Osteoblast (primary cell): ENCODE measurements at places on chromosomes 4 and X. TPM values are rescaled to one million over a fixed set of nuclear protein-coding genes. Genes with fewer than 3 reads are reported as not detected.

Gene SNX12
- total RNA-seq: 64.5 and 67.7 TPM in 2 replicates

Gene TCEAL7
- total RNA-seq: 6.5 and 10.0 TPM in 2 replicates

Gene TLR7
- under 0.01 TPM in 1 of 2 replicates, not detected in the other for total RNA-seq

Gene CSAG2
- total RNA-seq: not detected in 2 replicates

Gene REPS2
- 0.59 and 0.72 TPM in 2 replicates for total RNA-seq

Gene EXOC1L
- not detected in 2 replicates for total RNA-seq

Gene CFAP99
- under 0.01 TPM in 2 replicates for total RNA-seq

Gene ATP2B3
- under 0.01 TPM in 1 of 2 replicates, not detected in the other for total RNA-seq

Gene ERVMER34-1
- not detected in 2 replicates for total RNA-seq

Gene TEX13B
- total RNA-seq: not detected in 2 replicates

Gene VEGFC
- total RNA-seq: 55.4 and 56.9 TPM in 2 replicates

Gene CENPVL1
- not detected in 2 replicates for total RNA-seq

Gene DCX
- not detected in 2 replicates for total RNA-seq

Gene AIMP1
- 27.9 and 28.6 TPM in 2 replicates for total RNA-seq

Gene TMEM31
- not detected in 2 replicates for total RNA-seq

Gene STOX2
- 0.36 and 0.59 TPM in 2 replicates for total RNA-seq

Gene BRS3
- not detected in 2 replicates for total RNA-seq

Gene AREG
- under 0.01 and 0.36 TPM in 2 replicates for total RNA-seq

Gene AADAT
- total RNA-seq: 4.0 and 6.5 TPM in 2 replicates

Gene SCRG1
- total RNA-seq: 0.88 and 7.6 TPM in 2 replicates

Gene TMEM271
- total RNA-seq: not detected in 2 replicates

Gene SSX2
- not detected in 2 replicates for total RNA-seq

Gene RAB39B
- total RNA-seq: 0.36 and 0.59 TPM in 2 replicates

Gene EOLA2
- total RNA-seq: 18.5 and 18.9 TPM in 2 replicates

Gene SLC34A2
- not detected in 2 replicates for total RNA-seq
